Caudate nucleus (tissue), 63 donors: ENCODE measurements at places on chromosomes 1 and 21.

DNA sequence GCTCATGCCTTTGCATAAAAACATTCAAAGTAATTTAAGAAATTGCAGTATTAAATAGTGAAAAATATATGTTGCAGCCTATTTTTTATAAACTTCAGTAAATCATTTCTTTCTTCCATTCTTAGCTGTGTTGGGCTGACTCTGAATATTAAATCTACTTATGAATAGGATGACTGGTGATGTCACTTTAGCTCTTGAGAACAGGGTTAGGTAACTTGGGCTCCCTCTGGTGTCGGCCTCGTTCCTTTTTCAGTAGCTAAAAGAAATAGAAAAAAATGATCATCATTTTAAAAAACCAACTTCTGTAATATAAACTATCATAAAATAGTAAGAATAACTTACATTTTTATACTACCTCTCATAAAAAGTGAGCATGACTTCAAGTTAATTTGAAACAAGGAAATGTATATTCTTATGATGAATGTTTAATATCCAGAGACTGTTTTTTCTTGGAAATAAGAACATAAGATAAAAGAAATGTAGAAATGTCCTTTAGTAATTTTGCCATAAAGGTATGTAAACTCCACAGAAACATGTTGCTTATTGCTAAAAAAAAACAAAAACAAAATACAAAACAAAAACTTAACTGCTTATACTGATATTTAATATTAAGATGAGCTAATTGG, 26.8 kb upstream of the NCAM2 start:
- DNase-seq = peak; percentile 59

DNA sequence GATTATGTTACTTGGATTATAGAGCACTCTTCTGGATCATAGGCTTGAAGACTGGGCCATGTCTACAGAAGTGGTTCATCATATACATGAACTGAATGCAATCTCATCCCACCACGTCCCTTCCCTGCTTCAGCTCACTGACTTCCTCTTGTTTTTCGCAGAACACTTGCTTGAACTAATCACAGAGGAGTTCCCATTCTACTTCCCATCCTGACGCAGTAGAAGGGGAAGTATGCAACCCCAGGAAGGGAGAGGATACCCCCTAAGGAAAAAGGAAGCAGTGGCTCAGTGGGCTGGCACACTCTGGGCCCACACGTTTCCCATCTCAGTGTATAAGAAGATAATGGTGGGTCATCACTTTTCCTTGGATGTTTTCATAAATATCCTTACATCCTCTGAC, 36.2 kb downstream of the CASQ2 start:
- no peak for DNase-seq

GRCh38 chr1:175405766-175406165, 213.2 kb upstream of the KIAA0040 start:
- DNase-seq = no peak

GRCh38 chr1:25757151-25757845, 42.7 kb upstream of the SELENON start:
- no peak for DNase-seq

- DNase-seq = no peak
Observed at GRCh38 chr1:54124472-54124871, 28.3 kb downstream of the CDCP2 start.

- DNase-seq = no peak
Observed at GRCh38 chr1:24380508-24380907, 33.1 kb downstream of the STPG1 start.

DNA sequence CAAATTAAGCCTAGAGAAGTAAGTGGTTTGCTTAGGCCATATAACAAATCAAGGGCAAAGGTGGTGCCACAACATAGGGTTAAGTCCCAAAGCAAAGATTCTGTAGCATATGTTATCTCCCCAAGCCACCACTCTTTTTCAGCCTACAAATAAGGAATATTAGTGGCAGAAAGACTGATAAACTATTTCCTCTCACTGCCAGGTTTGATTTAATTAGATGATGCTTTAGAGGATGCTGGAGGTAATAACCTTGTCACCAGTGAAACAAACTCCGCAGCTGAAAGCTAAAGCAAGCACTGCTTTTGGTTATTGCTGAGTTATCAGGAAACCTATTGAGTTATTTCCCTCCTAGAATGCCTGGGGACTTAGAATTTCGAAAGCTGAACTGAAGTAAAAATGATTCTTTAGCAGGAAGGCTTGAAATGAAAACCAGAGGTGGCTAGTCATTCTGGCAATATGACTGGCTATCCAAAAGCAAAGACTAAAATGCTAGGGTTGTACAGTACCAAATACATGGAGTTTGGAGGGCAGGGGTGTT, 145.2 kb downstream of the SYT2 start:
- DNase-seq = no peak

GRCh38 chr21:28991861-28992525, 684 bp downstream of the LTN1 start:
- DNase-seq = no peak

GRCh38 chr1:45622524-45623394, 1.1 kb downstream of the CCDC17 start:
- DNase-seq = no peak

DNA sequence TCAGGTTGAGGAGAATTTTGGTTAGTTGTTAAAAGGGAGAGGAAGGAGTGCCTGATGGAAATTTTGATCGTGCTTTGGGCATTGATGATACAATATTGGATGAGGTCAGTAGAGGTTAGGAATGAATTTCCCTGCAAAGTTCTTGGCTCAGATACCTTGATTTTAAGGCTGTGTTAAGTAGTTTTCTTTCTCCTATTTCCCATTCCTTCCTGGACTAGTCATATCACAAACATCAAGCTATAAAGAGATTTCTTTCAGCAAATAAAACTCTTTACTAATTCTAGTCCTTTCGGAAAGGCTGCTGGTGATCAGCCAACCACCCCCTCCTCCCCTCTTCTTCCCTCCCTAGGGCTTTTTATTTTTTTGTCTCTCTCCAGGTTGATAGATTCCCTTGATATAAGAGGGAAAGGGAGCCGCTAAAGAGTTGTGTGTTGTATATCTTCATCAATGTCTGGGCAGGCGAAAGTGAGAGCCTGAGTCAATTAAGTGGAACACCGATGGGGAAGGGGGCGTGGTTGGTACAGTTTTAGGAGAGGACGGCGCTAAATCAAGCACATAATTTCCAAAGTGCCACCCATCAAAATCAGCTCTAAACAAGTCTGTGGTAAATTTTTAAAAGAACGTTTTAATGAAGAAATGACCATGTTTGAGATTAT, 100.1 kb upstream of the PLXNA2 start:
- DNase-seq = no peak

DNA sequence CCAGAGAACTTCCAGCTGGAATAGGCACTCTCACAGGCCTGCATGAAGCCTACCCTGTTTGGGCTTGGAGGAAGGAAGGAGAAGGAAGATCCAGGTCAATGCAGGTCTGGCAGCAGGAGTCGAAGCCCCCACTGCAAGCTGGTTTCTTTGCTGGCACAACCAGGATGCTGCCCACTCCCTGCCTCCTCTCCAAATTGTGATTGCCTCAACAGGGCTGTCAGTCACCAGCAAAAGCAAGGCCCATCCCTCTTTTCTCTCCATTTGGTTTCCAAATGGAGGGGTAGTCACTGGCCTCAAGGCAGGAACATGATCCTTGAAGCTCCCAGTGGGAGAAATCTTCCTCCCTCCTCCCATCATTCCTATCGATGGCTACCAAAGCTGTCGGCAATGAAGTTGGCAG, 37.0 kb downstream of the PACC1 start:
- no peak for DNase-seq

- DNase-seq = no peak
Observed at GRCh38 chr1:215543191-215543606, 23.9 kb upstream of the KCTD3 start.

DNA sequence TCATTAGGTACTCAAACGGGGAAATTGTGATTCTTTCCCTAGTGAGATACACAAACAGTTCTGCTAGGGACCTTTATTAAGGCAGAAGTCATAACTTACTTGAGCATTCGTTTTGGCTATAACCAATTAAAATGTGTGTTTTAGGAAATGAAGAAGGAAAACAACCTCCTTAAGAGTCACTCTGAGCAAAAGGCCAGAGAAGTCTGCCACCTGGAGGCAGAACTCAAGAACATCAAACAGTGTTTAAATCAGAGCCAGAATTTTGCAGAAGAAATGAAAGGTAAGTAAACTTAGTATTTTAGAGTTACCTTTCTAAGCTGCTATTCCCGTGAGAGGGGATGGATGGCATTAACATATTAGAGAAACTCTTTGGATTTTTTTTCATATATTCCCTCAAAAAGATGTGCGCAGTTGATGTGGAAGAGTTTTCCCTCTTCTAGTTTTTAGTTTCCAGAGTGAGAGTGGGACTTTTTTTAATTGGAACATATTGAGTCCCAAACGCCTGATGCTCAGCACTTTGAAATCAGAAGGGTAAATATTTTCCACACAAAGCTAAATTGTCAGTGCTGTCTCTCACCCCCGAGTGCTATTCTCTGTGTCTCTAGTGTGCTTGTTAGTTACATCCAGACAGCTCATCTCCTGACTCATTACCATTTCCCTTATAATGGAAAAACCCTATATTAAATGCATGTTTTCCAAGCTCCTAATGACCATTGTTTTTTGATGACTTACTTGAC, 34.9 kb downstream of the CENPF start:
- no peak for DNase-seq

GRCh38 chr21:45866551-45866950, 115.0 kb upstream of the COL6A1 start:
- no peak for DNase-seq

GRCh38 chr21:45962531-45963231, 18.9 kb upstream of the COL6A1 start:
- no peak for DNase-seq

GRCh38 chr21:36830100-36830499, 131.2 kb downstream of the SIM2 start:
- DNase-seq = no peak

DNA sequence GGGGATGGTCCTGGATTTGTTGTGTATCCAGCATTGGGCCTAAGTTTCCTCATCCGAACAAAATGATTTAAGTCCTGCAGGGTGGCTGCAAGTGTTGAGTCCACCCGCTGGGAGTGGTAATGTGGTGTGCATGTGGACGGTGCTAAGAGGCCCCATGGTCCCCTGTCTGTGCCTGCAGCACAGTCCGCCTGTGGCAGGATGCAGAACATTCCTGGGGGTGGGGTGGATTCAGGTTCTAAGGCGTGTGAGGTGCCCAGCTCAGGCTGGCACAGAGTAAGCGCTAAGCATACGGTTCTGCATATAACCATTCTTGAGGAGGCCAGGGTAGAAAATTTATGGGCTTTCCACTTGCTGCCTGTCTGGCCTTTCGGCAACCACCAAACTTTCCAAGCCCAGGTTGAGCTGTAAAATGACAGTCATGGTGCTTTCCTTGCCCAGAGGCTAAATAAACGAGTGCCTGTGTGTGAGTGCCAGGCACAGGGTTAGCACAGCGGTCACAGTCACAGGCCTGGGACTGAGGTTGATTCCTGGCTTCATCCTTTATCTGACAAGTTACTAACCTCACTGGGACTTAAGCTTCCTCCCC, 30.7 kb downstream of the SLC2A1 start:
- no peak for DNase-seq
